ENCODE measurements at places on chromosomes 7 and 10.

- no peak for DNase-seq
Measured at GRCh38 chr7:44882899-44883298, 2.4 kb downstream of the PURB start.

DNA sequence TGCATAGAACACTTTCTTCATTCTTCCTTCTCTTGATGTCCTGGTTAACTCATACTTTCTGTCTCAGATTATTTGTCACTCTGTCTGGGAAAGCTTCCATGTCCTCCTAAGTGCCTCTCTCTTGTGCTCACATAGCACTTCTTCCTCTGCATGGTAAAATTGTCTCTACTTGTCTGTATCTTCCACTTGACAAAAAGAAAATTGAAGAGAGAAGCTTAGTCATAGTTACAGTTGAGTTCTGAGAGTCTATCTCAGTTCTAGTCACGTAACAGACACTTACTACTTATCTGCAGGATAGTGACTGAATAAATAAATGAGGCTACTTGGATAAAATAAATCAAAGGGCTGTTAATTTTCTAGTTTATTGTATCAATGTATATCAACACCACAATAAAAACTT lies 458.1 kb downstream of the HTR7 start:
- no peak for DNase-seq

- DNase-seq: no peak
Measured at GRCh38 chr7:139597028-139597427, 73.5 kb downstream of the CLEC2L start.

GRCh38 chr10:45136256-45136655 lies 135.5 kb downstream of the ZNF22 start:
- no peak for DNase-seq

- no peak for DNase-seq
Measured at GRCh38 chr10:84997870-84998269, 669.5 kb downstream of the CCSER2 start.

- DNase-seq: no peak
Measured at GRCh38 chr10:62121187-62121530, 147.5 kb downstream of the RTKN2 start.

DNA sequence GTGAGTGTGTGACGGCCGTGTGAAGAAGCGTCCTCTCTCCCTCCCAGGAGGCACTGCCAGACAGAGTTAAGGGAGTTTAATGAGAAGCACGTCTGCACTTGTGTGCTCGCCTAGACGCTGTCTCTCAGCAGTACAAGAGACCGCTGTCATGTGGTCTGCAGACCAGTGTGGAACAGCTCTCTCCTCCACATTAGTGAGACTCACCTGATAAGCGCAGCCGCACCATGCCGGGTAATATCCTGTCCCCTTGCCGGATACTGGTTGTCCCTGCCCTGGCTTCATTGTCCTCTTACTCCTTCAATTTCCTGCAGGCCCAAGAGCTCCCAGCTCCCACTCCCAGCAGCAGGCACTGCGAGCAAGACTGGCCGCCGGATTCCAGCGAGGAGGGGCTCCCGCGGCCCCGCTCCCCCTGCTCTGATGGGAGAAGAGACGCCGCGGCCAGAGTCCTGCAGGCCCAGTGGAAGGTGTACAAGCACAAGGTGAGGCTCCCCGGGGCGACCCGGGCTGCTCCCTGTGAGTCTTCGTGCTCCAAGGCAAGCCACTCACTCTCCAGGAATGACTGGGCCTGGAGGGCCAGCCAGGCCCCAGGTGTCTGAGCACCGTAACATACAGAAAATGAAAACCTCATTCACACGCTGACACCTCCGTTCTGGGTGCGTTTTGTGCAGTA lies 33.5 kb upstream of the TTYH3 start:
- DNase-seq: no peak

GRCh38 chr10:44618910-44619309 lies 234.0 kb upstream of the CXCL12 start:
- no peak for DNase-seq

GRCh38 chr10:48838834-48839233 lies 100.8 kb downstream of the LRRC18 start:
- DNase-seq: no peak

GRCh38 chr10:122624546-122624945 lies 64.0 kb downstream of the DMBT1 start:
- no peak for DNase-seq

- DNase-seq: no peak
Measured at GRCh38 chr10:17175551-17175950, 25.9 kb downstream of the TRDMT1 start.

- no peak for DNase-seq
Measured at GRCh38 chr10:89963451-89964102, 262.2 kb downstream of the KIF20B start.

DNA sequence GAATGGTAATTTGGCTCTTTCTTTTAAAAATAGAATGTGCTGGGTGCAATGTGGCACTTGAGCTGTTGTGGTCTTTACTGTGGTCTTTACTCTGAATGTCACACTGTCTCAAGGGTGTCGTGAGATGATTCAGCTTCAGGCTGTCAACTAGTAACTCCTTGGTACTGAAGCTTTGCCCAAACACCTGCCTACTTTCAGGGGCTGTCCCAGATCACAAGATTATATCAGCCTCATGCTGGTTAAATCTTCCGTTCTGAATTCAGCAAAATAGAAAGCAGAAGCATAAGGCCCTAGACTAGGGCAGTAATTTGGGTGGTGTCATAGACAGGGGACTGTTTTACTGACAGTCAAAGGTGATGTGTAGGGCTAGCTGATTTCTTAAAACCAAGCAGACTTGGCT lies 110.9 kb downstream of the BAMBI start:
- peak; percentile 8 for DNase-seq

- no peak for DNase-seq
Measured at GRCh38 chr7:114087653-114088469, 169.1 kb upstream of the PPP1R3A start.

- no peak for DNase-seq
Measured at GRCh38 chr10:22593026-22593425, 121.4 kb downstream of the PIP4K2A start.

GRCh38 chr10:121248266-121248665 lies 350.0 kb downstream of the FGFR2 start:
- DNase-seq: no peak

GRCh38 chr7:78062214-78062613 lies 263.6 kb downstream of the PHTF2 start:
- no peak for DNase-seq

GRCh38 chr10:101403161-101403560 lies 49.2 kb downstream of the BTRC start:
- no peak for DNase-seq

DNA sequence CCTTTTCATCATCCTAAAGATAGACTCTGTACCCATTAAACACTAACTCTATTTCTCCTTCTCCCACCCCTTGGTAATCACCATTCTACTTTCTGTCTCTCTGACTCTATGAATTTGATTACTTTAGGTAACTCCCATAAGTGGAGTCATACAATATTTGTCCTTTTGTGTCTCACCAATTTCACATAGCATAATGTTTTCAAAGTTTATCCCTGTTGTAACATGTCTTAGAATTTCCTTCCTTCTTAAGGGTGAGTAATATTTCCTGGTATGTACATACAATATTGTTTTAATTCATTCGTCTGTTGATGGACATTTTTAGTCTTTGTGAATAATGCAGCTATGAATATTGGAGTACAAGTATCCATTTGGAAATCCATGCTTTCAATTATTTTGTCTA lies 50.9 kb upstream of the CDCA7L start:
- no peak for DNase-seq

DNA sequence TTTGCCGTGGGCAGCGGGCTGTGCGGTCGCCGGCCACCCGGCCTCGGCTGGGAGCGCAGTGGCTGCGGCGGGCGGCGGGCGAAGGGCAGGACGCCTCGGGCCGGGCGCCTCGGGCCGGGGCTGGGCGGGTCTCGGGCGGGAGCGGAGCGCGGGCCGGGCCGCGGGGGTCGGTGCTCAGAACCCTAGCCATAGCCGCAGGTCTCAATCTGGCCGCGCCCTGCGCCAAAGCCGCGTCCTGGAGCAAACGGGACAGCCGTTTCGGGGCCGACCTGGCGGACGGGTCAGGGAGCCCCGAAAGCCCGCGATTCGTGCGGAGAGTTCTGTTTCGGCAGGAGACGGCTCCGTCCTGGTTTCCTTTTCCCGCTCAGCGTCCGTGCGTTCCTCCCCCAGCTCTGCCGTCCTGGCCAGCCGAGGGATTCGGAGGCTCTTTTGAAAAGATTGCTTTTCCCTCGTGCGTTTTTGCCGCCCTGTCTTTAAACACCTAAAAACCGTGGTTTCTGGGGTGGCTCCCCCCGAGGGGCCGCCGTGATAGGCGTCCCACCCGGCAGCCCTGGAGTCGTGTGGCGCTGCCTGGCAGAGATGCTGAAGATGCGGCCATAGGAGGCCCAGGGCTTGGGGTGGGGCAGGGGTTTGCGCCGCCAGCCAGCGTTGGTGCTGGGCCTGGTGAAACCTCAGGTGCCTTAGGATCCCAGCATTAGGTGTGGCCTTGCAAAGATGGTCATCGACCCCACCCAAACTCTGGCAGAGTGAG lies 727 bp downstream of the RET start:
- DNase-seq: no peak

DNA sequence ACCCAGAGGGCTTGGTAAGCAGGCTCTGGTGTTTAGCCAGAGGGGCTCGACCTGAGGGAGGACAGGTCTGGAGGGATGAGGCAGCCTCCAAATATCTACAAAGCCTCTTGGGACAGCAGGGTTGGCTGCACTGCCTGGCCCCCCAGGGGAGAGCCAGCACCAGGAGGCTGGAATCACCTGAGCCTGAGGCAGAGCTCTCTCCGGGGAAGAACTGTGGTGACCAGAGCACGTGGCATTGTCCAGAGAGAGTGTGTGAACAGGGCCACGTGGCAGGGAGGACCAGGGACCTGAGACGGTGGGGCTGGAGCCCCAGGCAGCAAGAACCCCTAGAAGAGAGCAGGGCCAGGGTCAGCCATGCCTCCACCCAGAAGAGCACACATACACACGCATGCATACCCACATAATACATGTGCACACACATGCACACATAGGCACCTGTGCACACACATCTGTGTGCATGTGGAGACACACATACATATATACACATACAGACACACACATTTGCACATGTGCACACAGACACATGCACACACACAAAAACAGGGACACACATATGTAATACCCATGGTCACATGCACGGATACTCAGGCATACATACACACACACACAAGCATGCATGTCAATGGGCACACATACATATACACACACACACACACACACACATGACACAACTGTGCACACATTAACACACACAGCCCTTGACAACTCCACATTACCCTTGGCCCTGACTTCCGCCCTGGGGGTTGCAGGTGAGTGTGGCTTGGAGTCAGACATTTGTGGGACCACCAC lies 94.9 kb downstream of the MYL10 start:
- DNase-seq: no peak

GRCh38 chr7:84841809-84842208 lies 345.0 kb downstream of the SEMA3D start:
- no peak for DNase-seq

GRCh38 chr10:112880633-112881530 lies 69.2 kb upstream of the TCF7L2 start:
- DNase-seq: no peak

DNA sequence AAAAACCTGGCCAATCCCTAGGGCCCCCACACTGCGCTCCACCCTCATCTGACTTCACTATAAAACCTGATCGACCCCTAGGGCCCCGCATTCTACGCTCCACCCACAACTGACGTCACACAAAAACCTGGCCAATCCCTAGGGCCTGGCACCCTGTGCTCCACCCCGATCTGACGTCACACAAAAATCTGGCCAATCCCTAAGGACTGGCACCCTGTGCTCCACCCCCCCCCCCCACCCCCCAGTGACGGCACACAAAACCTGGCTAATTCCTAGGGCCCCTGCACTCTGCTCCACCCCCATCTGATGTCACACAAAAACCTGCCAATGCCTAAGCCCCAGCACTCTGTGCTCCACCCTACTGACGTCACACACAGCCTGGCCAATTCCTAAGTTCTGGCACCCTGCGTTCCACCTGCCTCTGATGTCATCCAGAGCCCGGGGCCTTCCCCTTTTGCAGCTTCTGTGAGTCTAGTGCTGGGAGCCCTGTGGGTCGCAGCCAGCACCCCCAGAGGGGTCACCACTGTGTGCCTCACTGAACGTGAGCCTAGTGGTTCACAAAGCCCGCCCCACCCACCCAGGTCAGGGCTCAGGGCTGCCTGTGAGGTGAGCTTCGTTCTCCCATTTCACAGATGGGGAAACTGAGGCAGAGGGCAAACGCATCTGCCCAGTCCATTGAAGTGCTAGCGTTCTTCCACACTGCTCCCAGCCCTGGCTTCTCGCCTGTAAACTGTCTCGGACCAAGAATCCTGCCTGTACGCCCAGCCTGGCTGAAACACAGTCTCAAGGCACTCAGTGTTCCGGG lies 40.6 kb downstream of the MICALL2 start:
- DNase-seq: no peak

- DNase-seq: no peak
Measured at GRCh38 chr10:94500063-94500462, 45.5 kb upstream of the HELLS start.

DNA sequence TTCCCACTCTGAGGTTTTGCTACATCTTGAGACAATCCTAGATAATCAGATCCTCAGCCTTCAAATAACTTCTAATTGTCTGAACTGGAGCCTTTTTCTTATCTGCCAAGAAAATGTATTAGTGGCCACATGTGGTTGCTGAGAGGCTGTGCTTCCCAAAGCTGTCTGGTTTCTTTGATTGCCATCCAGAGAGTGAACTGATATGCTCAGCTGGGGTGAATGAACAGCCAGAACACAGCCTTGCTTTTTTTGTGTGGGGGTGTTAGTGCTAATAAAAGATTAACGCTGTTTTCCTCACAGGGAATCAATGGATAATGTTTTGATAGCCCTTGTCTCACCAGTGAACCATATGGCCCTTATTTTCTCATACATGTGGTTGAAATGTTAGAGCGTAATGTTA lies 66.9 kb downstream of the BBS9 start:
- DNase-seq: no peak

DNA sequence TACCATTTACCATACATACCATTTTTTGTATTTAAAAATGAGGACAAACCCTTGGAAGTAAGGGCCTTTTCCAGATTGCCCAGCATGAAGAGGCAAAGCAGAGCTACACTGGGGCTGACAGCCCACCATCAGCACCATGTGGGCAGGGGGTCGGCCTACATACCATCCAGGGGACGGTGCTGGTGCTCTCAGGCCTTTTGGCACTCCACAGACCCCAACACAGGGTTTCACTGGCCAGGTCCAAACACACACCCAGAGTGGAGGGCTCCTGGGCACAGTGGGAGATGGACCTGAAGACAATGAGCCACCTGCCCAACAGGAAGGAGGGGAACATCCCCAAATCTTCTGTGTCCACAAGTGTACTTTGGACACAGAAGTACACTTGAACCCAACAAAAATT lies 69.2 kb upstream of the CAMK2B start:
- DNase-seq: no peak

DNA sequence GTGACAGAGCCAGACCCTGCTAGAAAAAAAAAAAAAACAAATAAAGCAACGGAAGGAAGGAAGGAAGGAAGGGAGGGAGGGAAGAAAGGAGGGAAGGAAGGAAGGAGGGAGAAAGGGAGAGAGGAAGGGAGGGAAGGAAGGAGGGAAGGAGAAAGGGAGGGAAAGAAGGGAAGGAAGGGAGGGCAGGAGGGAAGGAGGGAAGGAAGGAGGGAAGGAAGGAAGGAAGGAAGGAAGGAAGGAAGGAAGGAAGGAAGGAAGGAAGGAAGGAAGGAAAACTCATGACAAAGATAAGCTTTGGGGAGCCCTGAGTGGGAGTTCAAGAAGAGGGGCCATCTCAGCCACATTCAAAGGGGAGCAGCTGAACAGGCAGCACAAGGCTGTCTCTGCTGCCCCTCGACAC lies 124.7 kb upstream of the MGMT start:
- DNase-seq: no peak

All from stimulated activated CD8-positive, alpha-beta memory T cell treated with anti-CD3 and anti-CD28 coated beads, Interleukin-7, amount 100 ng/mL, for 48 hours (primary cell).